ENCODE measurements at places on chromosomes 2 and 18.

GRCh38 chr18:78323453-78324197, 656.0 kb upstream of the SALL3 start:
- no peak for DNase-seq

GRCh38 chr2:233360771-233361176, 6.5 kb downstream of the DGKD start:
- no peak for DNase-seq

DNA sequence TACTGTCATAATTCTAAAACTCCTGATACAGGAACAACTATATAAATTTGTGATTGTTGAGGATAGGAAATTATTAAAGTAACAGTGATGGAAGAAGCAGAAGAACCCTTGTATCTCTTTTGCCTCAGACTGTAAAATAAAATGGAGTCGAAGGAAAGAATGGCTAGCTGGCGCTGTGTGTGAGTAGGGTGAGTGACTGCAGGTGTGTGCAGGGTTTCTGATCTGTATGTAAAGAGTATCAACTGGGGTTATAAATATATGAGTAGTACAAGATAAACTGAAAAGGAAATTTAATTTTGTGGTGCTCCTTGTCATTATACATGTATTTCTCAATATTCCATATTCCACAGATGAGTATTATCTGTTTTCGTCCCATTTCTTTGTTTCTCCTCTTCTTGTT, 15.2 kb downstream of the POLI start:
- no peak for DNase-seq

- DNase-seq: no peak
Measured at GRCh38 chr18:12008181-12008767, 27.0 kb downstream of the IMPA2 start.

GRCh38 chr2:208584378-208584985, 177.9 kb downstream of the PTH2R start:
- peak; percentile 68 for DNase-seq

DNA sequence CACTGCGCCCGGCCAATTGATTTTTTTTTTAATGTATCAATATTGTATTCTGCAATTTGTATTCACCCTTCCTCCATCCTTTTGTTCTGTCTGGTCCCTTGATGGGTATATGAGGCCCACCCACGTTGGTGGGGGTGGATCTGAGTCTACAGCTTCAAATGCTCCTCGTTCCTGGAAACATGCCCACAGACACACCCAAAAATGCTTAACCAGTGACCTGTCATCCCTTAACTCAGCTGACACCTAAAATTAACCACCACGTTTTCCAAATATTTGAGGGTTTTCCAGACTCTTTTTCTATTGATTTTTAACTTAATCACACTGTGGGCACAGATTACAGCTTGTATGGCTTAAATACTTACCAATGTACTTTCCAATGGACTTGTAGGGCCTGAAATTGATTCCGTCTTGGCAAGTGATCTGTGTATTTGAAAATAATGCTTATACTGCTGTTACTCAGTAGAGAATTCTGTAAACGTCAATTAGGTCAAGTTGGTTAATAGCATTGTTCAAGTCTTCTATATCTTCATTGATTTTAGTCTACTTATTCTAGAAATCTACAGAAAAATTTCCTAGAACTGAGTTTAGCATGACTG, 34.4 kb upstream of the CYP27C1 start:
- no peak for DNase-seq

GRCh38 chr2:226837334-226837733, 1.5 kb downstream of the RHBDD1 start:
- no peak for DNase-seq

GRCh38 chr2:190063624-190064023, 1.1 kb upstream of the MSTN start:
- DNase-seq: no peak

GRCh38 chr18:79447703-79448367, 52.1 kb downstream of the NFATC1 start:
- no peak for DNase-seq

- DNase-seq: no peak
Measured at GRCh38 chr2:115389898-115390565, 947.6 kb downstream of the DPP10 start.

- no peak for DNase-seq
Measured at GRCh38 chr2:57570961-57571360, 475.6 kb upstream of the VRK2 start.

- no peak for DNase-seq
Measured at GRCh38 chr18:26510337-26510736, 38.0 kb downstream of the KCTD1 start.
